ENCODE measurements at places on chromosomes 16 and 17. TPM values are rescaled to one million over a fixed set of nuclear protein-coding genes. Genes with fewer than 3 reads are reported as not detected.

DNA sequence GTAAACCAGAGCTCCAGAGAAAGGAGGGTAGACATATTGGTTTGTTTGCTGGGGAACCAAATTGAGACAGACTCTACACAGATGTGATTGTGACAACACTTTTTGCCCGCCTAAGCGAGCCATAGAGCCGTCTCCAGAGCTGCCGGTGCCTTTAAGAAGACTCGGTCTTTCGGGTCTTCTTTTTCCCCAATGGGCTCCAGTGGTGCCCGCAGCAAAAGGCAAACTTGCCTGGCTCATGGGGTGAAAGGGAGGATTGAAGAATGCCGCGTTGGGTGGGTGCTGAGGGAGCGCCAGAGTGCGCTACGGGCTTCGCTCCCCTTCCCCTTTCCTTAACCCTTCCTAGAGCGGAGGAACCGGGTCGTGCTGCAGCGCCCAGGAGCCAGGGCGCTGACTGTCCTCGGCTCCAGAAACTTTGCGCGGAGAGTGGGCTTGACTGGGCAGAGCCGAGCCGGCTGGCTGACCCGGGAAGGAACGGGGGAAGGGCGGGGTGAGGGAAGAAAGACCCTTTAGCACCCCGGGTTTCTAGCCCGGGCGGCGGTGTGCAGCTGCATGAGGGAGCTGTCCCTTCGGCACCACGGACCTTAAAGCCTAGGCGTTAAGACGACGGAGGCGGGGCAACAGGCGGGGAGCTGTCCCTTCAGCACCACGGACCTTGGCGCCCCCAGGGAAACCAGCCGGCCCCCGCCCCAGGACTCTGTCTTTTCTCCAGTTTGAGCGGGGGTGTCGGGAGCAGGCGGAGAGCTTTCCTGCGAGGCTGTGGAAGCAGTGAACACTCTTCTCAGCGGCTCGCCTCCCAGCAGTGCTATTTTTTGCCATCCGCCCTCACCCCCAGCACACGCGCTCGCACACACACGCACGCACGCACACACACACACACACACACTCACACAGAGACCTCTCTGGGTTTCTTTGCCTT, at the start of gene CACNG3:
TSS of gene CACNG3 (plus strand) at position 880 of the 916 bp plus-strand sequence. CDS start 420 bp downstream, outside the sequence.
- no peak for DNase-seq

GRCh38 chr16:2471653-2472487, 773 bp downstream of the NTN3 start:
- DNase-seq: no peak

DNA sequence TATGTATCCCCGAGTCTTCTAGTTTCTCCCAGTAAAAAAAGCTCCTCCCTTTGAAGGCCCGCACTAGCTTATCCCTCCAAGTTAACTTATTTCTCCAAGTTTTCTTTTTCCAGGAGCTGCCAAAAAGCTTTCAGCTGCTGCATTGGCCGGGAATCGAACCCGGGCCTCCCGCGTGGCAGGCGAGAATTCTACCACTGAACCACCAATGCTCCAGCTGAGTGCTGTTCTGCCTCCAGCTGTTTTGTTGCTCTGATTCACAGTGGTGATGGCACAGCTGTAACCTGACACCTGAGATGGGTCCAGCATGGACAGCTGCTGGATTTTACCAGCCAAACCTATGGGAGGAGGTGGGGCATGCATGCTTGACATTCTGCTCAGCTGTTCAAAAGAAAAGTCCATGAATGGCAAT, 22.1 kb downstream of the VAC14 start:
- peak; percentile 72 for DNase-seq

- peak; percentile 43 for DNase-seq
Measured at GRCh38 chr17:61689610-61690180, 98.7 kb upstream of the NACA2 start.

GRCh38 chr17:37476431-37477120, 13.1 kb upstream of the DUSP14 start:
- peak; percentile 90 for DNase-seq

The IGFALS gene
- not detected for total RNA-seq

Data from PC-3 (cell line).